Mononuclear cell (primary cell): ENCODE measurements at places on chromosomes 1 and 21. TPM values are rescaled to one million over a fixed set of nuclear protein-coding genes. Genes with fewer than 3 reads are reported as not detected.

Gene ATG4C
- total RNA-seq = 6.4 TPM

Gene NADK
- 28.1 TPM for total RNA-seq

Gene AMY1C
- total RNA-seq = not detected

Gene NBPF20
- total RNA-seq = 1.7 TPM

Gene ARTN
- not detected for total RNA-seq

Gene TSSK3
- not detected for total RNA-seq

Gene OTUD7B
- 1.5 TPM for total RNA-seq

Gene FAM167B
- not detected for total RNA-seq

Gene ERG
- total RNA-seq = 1.4 TPM

Gene LCE1E
- not detected for total RNA-seq

Gene CIART
- total RNA-seq = 1.2 TPM

Gene FCRLA
- 1.4 TPM for total RNA-seq

Gene SPTA1
- total RNA-seq = not detected

Gene LRRC3
- 0.31 TPM for total RNA-seq

Gene MX1
- total RNA-seq = 77.8 TPM

Gene IVL
- not detected for total RNA-seq
